ENCODE measurements at places on chromosomes 5 and 9. TPM values are rescaled to one million over a fixed set of nuclear protein-coding genes. Genes with fewer than 3 reads are reported as not detected.

DNA sequence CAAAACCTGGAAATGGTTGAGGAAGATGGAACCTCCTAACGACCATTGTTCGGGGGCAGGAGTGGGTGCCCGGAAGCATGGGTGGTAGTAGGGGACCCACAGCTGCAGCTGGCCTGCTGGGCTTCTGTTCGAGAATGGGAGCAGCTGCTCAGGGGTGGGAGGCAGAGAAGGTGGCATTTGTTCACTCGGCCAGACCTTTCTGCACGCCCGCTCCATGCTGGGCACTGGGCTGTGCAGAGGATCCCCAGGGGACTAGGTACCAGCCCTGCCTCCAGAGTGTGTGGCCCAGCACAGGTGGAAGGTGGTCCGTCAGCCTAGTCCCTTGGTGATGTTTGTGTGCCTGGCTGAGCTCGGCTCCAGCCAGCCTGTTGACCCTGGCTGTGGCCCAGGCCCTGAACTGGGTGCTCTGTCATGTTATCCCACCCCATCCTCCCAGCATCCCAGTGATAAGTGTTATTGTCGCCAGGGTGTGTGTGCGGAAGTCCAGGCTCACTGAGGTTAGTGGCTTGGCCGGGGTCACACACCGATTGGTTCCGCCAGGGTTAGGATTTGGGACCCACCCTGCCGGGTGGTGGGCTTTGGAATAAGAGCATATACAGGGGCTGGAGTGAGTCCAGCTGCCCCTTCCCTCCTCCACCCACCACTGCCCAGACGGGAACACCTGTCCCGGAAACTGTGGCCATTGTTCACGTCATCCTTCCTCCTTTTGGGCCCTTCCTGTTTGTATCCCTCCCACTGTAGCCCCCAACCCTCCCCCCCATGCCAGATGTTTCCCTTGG is 4.8 kb downstream of the N4BP3 start:
- no peak for DNase-seq

DNA sequence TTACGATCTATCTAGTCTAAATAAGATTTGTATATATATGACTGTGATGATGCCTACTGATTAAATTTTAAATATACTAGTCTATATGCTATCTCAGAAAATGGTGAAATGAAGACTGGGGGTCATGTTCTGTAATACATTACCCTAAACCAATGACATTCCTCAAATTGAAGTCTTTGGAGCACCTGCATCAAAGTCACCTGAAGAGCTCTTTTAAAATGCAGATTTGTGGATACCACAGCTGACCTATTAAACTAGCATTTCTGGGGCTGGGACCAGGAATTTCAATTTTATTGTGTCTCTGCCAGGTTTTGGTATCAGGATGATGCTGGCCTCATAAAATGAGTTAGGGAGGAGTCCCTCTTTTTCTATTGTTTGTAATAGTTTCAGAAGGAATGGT is 631.9 kb upstream of the DMAC1 start:
- no peak for DNase-seq

DNA sequence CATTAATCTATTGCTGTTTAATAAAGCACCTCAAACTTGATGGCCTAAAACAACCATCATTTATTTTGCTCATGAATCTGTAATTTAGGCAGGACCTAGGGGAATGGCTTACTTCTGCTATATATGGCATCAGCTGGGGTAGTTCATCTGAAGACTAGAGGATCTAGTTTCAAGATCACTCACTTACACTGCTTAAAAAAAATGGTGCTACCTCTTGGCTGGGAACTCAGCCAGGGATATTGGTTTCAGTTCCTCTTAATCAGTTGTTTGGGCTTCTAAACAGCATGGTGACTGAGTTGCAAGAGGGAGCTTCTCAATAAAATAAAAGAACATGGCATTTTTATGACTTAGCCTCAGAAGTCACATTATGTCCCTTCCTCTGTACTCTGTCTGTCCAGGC is 142.0 kb downstream of the FAM114A2 start:
- peak; percentile 22 for DNase-seq

DNA sequence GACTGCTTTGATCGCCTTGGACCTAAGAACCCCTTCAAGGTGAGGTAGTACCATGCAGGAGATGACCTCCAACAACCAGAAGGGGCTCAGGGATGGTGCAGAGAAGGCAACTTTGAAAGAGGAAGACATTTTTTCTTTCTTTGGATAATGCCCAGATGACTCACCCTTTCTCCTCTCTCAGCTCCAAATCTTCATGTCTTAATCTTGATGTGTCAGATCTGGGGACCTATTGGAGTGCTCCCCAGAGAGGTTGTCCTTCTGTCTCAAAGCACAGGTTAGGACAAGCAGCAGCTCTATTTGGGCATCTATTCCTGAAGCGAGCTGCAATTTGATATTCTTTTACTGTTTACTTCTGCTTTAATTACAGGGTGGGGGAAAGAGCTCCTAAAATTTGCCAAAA is 229.9 kb upstream of the MAP3K1 start:
- no peak for DNase-seq

HRH2 gene
- polyA plus RNA-seq = 0.94 TPM
